ENCODE measurements at places on chromosomes 16 and 17.

- no peak for DNase-seq
Observed at GRCh38 chr17:69704935-69705334, 290.4 kb downstream of the MAP2K6 start.

GRCh38 chr16:51306116-51306515 is 155.0 kb upstream of the SALL1 start:
- DNase-seq: no peak

DNA sequence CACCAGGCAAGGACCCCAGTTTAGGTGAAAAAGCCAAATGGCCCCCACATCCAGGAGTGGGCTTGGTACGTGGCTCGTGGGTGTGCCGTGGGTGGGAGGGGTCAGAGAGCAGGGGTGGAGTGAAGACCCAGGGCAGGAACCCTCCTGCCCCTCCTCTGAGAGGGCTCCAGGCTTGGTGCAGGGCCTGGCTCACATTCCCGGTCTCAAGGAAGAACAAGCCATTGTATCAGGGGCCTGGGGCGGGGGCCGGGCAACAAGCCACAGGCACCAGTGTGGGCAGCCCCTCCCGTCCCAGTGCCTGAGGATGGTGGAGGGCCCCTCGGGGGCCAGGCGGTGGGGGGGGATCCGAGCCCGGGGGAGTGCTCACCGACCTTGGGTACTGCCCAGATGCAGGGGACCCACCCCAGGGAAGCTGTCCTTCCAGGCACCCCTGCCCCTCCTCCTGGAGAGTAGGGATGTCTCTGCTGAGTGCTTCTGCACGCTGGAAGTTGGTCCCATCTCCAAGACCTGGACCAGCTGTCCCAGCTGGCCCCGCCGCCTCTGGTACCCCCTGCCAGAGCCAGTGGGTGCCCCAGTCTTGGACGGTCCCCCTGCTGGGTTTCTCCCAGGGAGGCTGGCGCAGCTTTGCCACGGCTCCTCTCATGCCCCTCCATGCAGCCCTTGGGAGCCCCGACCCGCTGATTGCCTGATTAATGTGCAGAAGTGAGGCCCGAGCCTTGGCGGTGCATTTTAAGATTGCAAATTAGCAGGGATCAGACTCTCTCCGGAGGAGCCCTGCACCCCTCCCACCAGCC is 83.7 kb downstream of the RTN4RL1 start:
- DNase-seq: no peak

GRCh38 chr17:8470447-8471047 is 34.9 kb downstream of the NDEL1 start:
- DNase-seq: no peak

- DNase-seq: no peak
Observed at GRCh38 chr17:4476017-4476416, 22.7 kb upstream of the SPNS2 start.

GRCh38 chr17:57586196-57586740 is 158.8 kb downstream of the CCDC182 start:
- no peak for DNase-seq

DNA sequence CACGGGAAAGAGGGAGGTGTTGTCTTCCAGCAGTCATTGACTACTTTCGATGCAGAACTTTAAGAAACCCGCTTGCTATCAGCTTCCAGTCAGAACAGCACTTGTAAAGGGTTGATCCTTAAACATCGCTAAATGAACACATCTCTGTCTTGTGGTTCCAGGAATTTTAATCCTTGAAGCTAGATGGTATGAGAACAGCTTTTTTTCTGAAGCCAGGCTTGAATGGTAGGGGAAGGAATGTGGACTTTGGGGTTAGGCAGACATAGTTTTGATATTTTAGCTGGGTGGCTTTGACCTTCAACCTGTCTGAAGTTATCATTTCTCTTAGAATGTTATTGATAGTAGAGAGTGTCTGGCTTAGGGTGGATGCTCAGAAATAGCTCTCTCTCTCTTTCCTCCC is 81.1 kb downstream of the RGS9 start:
- DNase-seq: peak; percentile 26

- no peak for DNase-seq
Observed at GRCh38 chr16:51152691-51153576, 1.9 kb upstream of the SALL1 start.

DNA sequence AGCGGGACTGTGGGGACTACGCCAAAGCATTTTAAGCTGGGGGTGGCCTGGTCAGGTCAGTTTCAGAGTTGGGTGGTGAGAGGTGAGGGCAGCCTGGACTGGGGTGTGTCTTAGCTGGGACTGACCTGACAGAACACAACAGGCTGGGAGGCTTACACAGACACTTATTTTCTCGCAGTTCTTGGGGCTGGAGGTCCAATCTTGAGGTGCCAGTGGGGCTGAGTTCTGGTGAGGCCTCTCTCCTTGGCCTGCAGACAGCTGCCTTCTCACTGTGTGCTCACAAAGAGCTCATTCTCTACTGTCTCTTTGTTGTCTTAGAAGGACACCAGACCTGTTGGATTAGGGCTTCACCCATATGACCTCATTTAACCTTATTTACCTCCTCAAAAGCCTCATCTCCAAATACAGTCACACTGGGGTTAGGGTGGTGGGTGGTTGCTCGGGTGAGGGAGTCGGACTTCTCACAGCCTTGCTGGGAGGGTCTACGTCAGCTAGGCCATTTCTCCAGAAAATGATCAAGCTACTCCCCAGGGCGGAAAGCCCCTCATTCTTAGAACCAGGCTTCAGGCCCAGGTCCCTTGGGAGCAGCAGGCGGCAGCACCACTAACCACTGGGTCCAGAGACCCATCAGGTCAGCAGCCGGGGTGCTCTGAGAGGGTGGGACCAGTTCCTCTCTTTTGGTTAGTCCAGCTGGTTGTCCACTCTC is 149.3 kb downstream of the RAB11FIP4 start:
- DNase-seq: no peak

Measured in HS-27A (cell line).